ENCODE measurements at places on chromosomes 1 and 21. TPM values are rescaled to one million over a fixed set of nuclear protein-coding genes. Genes with fewer than 3 reads are reported as not detected.

DNA sequence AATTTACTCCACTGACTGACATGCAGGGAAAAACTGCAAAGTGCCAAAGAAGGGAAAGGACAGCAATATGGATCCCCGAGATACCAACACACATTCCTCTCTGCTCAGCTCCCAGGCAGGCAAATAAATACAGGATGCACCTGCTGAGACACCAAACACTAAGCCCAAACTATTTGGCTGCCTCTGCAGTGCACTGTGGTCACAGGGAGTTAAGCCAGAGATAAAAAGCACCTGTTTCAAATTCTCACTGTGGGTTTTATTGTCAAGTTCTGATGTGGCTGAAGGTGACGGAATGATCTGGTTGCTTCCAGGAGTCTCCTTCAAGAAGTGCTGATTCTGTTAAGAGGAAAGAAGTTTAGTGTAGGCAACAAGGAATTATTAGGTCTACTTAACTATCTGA, 17.7 kb downstream of the TEX38 start:
- no peak for DNase-seq

DNA sequence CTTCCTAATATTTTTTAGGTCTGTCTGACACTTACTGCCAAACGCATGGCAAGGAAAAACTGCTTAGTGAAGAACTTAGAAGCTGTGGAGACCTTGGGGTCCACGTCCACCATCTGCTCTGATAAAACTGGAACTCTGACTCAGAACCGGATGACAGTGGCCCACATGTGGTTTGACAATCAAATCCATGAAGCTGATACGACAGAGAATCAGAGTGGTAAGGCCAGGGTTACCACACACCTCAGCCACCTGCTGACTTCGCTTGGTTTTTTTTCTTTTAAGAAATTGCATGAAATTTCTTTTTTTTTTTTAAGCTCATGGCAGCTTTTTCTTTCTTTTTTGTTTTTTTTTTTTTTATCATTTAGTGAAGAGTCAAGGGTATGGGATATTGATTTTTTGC, 17.2 kb downstream of the ATP1A1 start:
- DNase-seq = no peak

The GSTM1 gene
- 57.4 TPM for polyA plus RNA-seq

The FCRL4 gene
- not detected for polyA plus RNA-seq

GRCh38 chr21:40243685-40244084, 376.4 kb downstream of the PCP4 start:
- no peak for DNase-seq

GRCh38 chr1:202671399-202671798, 38.9 kb downstream of the SYT2 start:
- no peak for DNase-seq

GRCh38 chr1:201295346-201295745, 12.0 kb downstream of the PKP1 start:
- DNase-seq = no peak

Measured in muscle of arm (tissue), 14 donors.